ENCODE measurements at places on chromosomes 7 and 10.

- no peak for DNase-seq
Observed at GRCh38 chr10:43735907-43736306, 87.2 kb upstream of the ZNF32 start.

- DNase-seq: no peak
Observed at GRCh38 chr7:132784406-132784805, 208.1 kb upstream of the PLXNA4 start.

DNA sequence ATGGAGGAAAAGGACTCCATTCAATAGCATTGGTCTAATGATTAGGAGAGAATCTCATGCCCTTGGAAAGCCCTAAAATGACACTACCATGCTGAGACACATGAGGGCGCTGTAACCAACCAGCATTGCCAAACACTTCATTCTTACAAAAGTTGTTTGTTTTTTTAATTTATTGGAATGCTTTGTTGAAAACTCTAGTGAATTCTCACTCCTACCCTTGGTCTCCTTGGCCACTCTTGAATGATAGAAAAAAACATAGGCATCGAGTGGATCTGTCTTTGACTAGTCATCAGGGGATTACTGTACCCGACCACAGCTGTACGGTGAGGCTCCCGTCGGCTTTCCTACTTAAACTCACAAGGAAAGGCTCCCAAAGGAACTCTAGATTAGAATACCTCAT, 29.3 kb upstream of the ADD3 start:
- peak; percentile 39 for DNase-seq

DNA sequence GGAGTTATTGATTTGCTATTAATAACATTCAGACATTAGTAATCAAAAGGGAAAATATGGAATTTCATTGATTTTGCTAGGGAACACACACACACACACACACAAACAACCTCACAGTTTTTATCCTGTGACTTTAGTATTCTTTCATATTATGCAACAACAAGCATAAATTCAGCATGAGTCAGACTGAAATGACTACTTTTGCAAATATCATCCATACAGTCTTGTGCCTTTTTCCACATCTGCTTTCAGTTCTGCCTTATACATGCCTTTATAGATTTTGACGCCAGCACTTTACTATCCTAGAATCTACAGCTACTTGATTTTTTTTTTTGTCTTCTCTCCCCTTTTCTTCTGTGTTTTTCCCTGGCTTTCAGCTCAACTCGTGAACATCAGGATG, 975.8 kb upstream of the LRRTM3 start:
- DNase-seq: no peak

DNA sequence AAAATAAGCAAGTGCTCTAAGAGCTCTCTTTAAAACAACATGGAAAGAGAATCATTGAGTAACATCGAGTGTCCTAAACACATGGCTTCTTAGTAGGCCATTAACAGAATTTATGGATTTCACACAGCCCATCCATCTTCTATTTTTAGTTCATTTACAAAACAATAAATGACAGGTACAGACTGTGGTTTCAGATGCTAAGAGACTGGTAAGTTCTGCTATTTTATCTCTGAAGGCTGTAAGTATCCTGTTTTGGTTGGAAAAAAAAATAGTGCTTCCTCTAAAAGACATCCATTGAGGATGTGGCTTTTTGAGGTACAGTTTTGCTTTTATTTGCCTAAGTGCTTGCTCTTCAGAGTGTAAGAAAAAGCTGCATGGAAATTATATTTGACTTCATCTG, 27.4 kb upstream of the GNAI1 start:
- DNase-seq: no peak

GRCh38 chr7:30028749-30029635, 780 bp downstream of the PLEKHA8 start:
- DNase-seq: no peak

DNA sequence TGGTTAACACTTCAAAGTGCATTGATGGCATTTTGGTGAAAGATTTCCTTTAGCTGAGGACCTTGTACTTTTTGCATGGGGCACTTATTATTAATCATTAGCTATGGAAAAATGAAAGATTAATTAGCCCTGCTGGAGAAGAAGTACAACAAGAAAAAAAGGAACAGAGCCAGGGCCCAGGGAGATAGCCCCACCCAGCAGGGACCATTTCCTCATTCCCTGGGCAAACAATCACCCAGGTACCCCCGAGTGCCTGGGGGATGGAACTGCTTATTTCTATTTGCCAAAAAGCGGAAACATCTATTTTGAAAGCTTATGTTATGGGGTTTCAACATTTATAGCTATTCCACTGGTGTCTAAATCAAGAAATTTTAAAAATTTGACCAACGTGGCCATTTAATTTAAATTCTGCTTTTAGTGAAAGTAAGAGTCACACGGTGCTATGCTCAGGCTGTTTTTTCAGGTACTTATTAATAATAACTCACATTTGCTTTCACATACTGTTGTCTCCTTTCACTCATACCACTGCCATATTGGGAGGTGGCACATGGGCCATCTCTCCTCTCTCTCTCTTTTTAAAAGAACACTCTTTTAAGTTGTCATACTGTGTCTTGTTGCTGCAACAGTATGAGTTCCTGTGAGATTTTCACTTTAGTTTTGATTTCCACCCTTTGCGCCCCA, 143.6 kb upstream of the KIF5B start:
- DNase-seq: no peak

GRCh38 chr10:103127241-103127640, 65.8 kb downstream of the NT5C2 start:
- no peak for DNase-seq

- peak; percentile 8 for DNase-seq
Observed at GRCh38 chr7:7944619-7945282, 23.8 kb upstream of the GLCCI1 start.

GRCh38 chr10:58393317-58393716, 8.1 kb downstream of the TFAM start:
- no peak for DNase-seq

DNA sequence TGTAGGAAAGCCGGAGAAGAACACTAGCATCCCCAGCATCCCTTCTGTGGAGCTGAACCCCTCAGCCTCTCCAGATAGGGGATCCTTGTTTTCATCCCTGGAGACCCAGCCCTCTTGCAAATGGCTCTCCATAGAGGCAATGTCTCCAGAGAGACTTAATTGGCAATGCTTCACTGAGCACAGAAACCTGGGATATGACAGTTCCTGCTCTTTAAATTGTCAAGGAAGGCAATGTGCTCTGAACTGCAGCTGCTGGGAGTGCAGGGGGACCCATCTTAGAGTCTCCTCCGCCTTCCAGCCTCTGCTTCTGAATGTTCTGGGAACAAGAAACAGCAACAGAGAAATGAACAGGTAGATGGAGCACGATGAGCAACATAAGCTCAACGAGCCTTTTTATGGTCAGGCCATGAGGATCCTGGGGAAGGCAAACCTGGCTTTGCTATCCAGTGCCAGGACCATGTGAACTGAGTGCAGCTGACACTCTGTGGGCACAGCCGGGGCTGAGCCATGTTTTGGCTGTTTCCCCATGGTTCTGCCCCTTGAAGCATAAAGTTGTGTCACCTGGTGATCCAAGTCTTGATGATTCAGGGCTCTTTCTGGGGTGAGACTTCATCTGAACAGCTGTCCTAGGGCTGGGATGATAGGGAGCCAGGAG, 481.0 kb downstream of the PLXNA4 start:
- DNase-seq: no peak

- no peak for DNase-seq
Observed at GRCh38 chr10:34739915-34740314, 75.2 kb downstream of the PARD3 start.

GRCh38 chr10:44647473-44647872, 262.6 kb upstream of the CXCL12 start:
- no peak for DNase-seq

DNA sequence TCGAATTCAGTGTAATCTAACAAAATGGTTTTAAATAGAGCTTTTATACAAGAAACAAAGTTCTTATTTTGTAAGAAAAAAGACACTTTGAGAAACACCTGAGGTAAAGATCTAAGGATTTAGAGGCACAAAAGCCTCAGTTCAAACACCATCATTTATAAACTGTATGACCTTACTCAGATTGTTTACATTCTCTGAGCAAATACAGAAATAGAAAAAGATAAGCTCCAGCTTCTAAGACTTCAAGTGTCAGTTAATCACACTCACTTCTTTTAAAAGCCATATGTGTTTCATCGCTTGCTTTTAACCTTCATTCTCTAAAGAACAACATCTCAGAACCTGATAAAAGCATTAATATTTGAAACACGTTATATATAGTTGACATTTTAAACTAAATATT, 27.9 kb downstream of the CADPS2 start:
- DNase-seq: no peak

GRCh38 chr7:14666304-14666703, 236.2 kb downstream of the DGKB start:
- DNase-seq: no peak

DNA sequence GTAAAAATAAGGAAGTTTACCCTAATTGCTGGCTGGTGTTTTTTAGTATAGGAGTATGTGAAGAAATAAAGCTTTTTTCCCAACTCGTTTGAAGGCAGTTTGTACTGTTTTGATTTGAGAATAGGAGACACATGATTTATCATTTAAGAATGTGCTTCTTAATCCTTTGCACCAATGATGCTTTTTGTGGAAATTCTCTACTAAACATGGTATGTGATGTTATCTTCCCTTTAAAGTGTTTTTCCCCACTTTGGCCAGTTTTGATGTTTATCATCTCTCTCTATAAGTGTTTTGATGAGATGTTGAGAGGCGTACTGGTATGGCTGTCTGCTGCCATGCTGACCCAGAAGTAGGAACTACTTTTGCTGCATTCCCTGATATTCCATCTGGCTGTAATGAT, 85.1 kb downstream of the SUGCT start:
- no peak for DNase-seq

GRCh38 chr10:48456361-48456804, 148.5 kb downstream of the ARHGAP22 start:
- no peak for DNase-seq

DNA sequence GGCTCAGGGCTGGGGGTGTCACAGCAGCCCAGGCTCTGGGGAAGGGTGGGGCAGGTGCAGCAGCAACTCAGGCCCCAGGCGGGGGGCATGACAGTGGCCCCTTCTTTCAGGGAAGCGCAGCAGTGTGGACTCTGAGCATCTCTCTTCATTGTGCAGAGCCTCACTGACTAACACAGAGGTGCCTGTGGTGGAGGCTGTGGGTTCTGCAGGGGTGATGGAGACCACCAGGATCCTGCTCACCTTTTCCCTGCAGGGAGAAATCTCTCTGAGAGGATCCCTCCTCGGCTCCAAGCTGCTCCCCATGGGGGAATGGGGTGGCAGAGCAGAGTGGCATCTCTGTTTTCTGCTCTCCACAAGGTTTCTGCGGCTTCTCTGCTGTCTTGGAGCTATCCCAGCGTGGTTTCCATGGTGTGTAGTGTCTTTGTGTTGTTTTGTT, 37.8 kb upstream of the SHH start:
- no peak for DNase-seq

GRCh38 chr10:89909752-89910151, 208.4 kb downstream of the KIF20B start:
- no peak for DNase-seq

GRCh38 chr10:73758704-73759511, 14.7 kb downstream of the SEC24C start:
- no peak for DNase-seq

DNA sequence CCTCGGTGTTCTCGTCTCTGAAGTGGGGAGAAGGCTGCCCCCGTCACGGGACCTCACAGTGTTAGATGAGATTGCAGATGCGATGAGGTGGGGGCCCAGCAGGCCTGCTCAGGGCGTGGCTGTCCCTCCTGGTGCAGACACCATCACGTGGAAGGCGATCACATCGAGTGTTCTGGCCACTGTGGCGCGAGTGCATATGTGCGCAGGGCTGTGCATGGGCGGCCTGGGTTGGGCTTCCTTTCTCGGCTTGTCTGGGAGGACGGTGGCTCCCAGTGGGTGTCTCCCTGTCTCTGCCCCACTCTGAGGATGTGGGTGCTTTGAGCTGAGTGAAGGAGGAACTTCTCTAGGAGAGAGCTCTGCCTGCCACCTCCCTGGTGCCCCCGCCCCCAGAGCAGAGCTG, 83.1 kb downstream of the LHPP start:
- DNase-seq: no peak

GRCh38 chr10:79939969-79940368, 8.9 kb downstream of the SFTPD start:
- no peak for DNase-seq

GRCh38 chr10:77770081-77770867, 132.7 kb upstream of the KCNMA1 start:
- no peak for DNase-seq

DNA sequence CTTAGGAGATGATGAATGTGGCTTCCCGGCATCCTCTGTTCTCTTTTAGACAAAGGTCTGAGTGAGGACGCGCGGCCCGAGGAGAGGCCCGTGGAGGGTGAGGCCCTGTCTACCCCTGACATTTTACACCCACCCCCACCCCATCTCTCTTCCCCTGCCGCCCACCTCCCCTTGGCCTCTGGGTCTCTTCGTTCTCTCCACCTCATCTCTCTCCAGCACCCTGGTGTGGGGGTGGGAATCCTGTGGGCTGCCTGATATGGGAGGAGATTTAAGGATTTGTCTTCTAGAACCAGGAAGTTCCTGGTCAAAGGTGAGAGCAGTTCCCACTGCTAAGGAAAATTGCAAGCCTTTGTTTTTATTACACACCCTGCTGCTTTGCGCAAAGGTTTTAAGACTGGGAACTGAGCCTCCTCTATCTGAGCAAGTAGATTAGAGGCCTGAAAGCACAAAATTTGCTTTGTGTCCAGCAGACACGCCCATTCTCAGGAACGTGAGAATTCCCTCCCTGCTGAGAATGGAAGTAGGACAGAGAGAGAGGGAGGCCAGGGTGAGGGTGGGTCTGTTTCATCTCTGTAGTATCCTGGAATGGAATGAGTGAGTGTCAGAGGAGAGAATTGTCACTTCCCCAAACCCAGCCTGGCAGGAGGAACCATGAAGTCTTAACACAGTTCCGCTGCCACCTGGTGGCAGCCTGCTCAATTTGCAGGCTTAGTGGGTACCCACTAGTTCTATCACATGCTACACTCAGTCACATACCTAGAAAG, 91.2 kb downstream of the GTF2IRD1 start:
- DNase-seq: no peak

DNA sequence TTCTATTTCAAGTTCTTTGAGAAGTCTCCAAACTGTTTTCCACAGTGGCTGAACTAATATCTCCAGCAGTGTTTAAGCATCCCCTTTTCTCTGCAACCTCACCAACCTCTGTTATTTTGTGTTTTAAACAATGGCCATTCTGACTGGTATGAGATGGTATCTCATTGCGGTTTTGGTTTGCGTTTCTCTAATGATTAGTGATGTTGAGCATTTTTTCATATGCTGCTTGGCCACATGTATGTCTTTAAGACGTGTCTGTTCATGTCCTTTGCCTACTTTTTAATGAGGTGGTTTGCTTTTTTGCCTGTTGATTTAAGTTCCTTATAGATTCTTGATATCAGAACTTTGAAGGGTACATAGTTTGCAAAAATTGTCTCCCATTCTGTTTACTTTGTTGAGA, 156.6 kb upstream of the IMMP2L start:
- no peak for DNase-seq

- DNase-seq: no peak
Observed at GRCh38 chr7:155455776-155456737, 1.9 kb upstream of the EN2 start.

GRCh38 chr7:158985583-158985982, 129.2 kb downstream of the DYNC2I1 start:
- no peak for DNase-seq

Data from activated CD8-positive, alpha-beta memory T cell treated with anti-CD3 and anti-CD28 coated beads for 1 hour (primary cell).